ENCODE measurements at places on chromosomes 13 and 19.

- no peak overlapping the region for H3K27ac ChIP-seq
- no peak for DNase-seq
- no peak overlapping the region for H3K4me3 ChIP-seq
- H3K36me3 ChIP-seq: no peaks in the 10 kb centered on the region
- H3K27me3 ChIP-seq: peaks cover 9% of the 10 kb centered on the region
These were observed 88.5 kb upstream of the SIAH3 start for GRCh38 chr13:45940061-45940460.

DNA sequence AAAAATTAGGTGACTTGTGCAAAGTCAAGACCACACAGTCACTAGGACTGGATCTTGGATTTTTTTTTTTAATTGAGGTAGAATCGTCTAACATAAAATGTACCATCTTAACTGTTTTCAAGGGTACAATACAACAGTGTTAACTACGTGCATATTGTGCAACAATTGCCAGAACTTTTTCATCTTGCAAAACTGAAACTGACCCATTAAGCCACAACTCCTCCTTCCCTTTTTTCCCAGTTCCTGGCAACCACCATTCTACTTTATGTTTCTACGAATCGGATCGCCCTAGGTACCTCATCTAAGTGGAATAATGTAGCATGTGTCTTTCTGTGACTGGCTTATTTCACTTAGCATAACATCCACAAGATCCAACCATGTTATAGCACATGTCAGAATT is 37.5 kb upstream of the POMP start:
- no peak overlapping the region for H3K4me3 ChIP-seq
- DNase-seq: no peak
- no peak overlapping the region for H3K27ac ChIP-seq
- peaks cover 3% of the 10 kb centered on the region for H3K27me3 ChIP-seq
- H3K4me1 ChIP-seq: peaks cover 6% of the 10 kb centered on the region

DNA sequence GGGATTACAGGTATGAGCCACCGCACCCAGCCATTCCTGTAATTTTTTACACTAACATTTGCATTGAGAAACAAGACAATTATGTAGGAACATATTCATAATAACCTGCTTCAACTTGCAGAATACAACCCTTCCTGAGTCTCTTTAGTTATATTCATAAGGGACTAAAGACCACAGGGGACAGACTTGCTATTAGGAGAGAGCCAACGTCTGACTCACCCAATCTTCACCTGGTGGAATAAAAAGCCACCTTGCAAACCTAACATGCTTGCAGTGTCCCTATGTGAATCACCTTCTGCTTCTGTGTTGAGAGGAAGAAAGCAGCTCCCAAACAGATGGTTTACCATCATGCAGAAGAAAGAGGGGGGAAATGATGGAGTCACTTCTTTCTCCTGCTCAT is 456.1 kb downstream of the PCDH9 start:
- no peaks in the 10 kb centered on the region for H3K4me1 ChIP-seq
- no peaks in the 10 kb centered on the region for H3K36me3 ChIP-seq
- no peak overlapping the region for H3K4me3 ChIP-seq

DNA sequence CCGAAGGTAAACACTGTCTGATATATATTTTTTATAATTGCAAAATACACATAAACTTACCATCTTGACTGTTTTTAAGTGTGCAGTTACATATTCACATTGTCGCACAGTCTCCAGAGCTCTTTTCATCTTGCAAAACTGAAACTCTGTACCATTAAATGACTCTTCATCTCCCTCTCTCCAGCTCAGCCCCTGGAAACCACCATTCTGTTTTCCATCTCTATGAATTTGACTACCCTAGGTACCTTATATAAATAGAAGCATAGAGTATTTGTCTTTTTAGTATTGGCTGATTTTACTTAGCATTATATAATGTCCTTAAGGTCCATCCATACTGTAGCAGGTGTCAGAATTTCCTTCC is 45.8 kb downstream of the LRCH1 start:
- DNase-seq: no peak
- peaks cover 8% of the 10 kb centered on the region for H3K36me3 ChIP-seq
- peak overlapping the region; percentile 33 for H3K4me3 ChIP-seq
- H3K27me3 ChIP-seq: no peaks in the 10 kb centered on the region

GRCh38 chr19:47275791-47276461 is 1.2 kb downstream of the INAFM1 start:
- H3K27ac ChIP-seq: peak overlapping the region; percentile 54
- no peak for DNase-seq
- peaks cover 13% of the 10 kb centered on the region for H3K4me1 ChIP-seq
- H3K4me3 ChIP-seq: peak overlapping the region; percentile 66
- no peaks in the 10 kb centered on the region for H3K27me3 ChIP-seq

- DNase-seq: no peak
- peak overlapping the region; percentile 54 for H3K27ac ChIP-seq
- H3K4me1 ChIP-seq: peaks cover 27% of the 10 kb centered on the region
- peak overlapping the region; percentile 49 for H3K4me3 ChIP-seq
These were observed 4.5 kb downstream of the ABHD17A start for GRCh38 chr19:1880611-1881392.

DNA sequence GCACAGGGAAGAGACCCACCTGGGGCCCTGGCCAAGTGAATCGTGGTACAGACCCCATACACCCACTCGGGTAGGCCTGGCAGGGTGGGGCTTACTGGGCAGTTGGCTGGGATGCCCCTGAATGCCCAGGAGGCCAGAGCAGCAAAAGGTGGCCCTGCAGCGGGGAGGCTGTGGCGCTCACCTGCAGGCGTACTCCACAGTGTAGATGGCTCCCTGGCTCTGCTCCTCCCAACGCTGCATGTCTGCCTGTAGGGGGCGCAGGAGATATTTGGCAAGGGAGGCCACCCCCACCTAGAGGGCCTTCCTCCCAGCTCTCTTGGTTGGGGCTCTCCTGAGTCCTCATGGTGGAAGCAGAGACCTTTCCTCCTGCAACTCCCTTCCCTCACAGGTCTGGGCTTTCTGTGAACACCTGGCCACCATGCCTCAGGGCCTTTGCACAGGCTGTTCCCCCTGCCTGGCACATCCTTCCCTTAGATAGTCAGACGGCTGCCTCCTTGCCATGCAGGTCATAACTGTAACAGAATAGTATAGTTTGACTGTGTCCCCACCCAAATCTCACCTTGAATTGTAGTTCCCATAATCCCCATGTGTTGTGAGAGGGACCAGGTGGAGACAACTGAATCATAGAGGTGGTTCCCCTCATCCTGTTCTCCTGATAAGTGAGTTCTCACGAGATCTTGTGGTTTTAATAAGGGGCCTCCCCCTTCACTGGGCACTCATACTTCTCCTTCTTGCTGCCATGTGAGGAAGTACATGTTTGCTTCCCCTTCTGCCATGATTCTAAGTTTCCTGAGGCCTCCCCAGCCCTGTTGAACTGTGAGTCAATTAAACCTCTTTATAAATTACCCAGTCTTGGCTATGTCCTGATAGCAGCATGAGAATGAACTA is 5.9 kb downstream of the BORCS8 start:
- H3K27ac ChIP-seq: no peak overlapping the region
- peaks cover 17% of the 10 kb centered on the region for H3K4me1 ChIP-seq
- H3K4me3 ChIP-seq: no peak overlapping the region
- peaks cover 29% of the 10 kb centered on the region for H3K36me3 ChIP-seq
- H3K27me3 ChIP-seq: no peaks in the 10 kb centered on the region

DNA sequence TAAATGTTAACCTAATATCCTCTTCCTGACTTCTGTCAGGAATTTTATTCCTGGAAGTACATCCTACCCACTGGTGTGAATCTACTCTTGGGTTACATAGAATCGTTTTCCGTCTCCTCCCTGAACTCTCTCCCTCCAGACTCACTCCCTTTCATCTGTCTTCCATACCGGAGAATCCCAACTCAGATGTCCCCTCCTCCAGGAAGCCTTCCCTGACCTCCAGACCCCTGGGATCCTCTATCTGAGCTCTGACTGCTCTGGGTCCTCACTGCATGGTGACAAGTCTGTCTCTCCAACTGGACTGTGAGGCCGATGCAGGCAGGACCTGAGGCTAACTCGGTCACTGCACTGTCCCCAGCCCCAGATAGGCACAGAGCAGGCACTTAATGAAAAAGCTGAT is 24.6 kb downstream of the OPA3 start:
- peak overlapping the region; percentile 6 for H3K27ac ChIP-seq
- DNase-seq: no peak
- peaks cover 1% of the 10 kb centered on the region for H3K36me3 ChIP-seq
- no peak overlapping the region for H3K4me3 ChIP-seq
- no peaks in the 10 kb centered on the region for H3K27me3 ChIP-seq

GRCh38 chr19:42113641-42114348 is 18.5 kb downstream of the POU2F2 start:
- no peak for DNase-seq
- H3K36me3 ChIP-seq: peaks cover 15% of the 10 kb centered on the region
- peak overlapping the region; percentile 14 for H3K27ac ChIP-seq
- no peaks in the 10 kb centered on the region for H3K27me3 ChIP-seq
- peaks cover 24% of the 10 kb centered on the region for H3K4me1 ChIP-seq
- H3K4me3 ChIP-seq: no peak overlapping the region

DNA sequence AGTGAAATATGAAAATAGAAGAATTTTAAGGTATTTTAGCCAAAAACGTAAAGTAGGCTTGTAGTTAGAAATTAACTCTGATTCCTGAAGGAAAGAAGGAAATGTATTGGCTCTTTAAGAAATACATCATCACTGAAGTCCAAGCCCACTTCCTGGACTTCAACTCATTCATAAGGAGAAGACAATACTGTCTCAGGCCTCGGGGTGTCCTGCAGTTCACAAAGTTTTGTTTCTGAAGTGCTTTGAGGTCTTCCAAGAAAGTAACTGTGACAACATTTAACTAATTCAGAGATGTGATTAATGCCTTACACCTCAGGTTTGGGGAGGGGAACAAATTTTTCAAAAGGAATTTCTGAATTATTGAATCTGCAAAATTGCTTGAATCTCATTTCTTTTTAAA is 65.8 kb upstream of the STARD13 start:
- H3K36me3 ChIP-seq: no peaks in the 10 kb centered on the region
- H3K27me3 ChIP-seq: peaks cover 42% of the 10 kb centered on the region
- DNase-seq: no peak
- no peak overlapping the region for H3K27ac ChIP-seq

DNA sequence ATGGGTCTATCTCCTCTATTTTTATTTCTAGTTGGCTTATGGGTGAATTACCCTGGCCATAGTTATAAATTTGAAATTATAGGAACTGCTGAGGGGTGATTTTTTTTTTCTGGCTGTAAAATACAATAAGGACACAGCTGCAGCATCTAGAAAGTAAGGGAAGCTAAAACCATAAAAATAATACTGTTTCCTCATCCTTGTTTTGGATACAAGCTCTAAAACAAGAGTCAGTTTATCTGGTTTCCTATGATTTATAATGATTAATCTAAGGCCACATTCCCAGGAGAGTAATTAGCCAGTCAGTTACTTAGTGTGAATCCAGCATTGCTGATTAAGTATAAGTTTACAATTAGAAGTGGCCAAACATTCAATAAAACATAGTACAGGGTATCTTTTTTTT is 219.1 kb upstream of the NBEA start:
- no peak overlapping the region for H3K27ac ChIP-seq
- no peaks in the 10 kb centered on the region for H3K36me3 ChIP-seq
- H3K27me3 ChIP-seq: peaks cover 1% of the 10 kb centered on the region
- H3K4me1 ChIP-seq: no peaks in the 10 kb centered on the region
- DNase-seq: no peak

- peak; percentile 85 for DNase-seq
- H3K36me3 ChIP-seq: peaks cover 15% of the 10 kb centered on the region
- peak overlapping the region; percentile 90 for H3K27ac ChIP-seq
- peaks cover 46% of the 10 kb centered on the region for H3K4me1 ChIP-seq
- peak overlapping the region; percentile 86 for H3K4me3 ChIP-seq
These were observed 540 bp upstream of the ZFP36 start for GRCh38 chr19:39405958-39406655.

DNA sequence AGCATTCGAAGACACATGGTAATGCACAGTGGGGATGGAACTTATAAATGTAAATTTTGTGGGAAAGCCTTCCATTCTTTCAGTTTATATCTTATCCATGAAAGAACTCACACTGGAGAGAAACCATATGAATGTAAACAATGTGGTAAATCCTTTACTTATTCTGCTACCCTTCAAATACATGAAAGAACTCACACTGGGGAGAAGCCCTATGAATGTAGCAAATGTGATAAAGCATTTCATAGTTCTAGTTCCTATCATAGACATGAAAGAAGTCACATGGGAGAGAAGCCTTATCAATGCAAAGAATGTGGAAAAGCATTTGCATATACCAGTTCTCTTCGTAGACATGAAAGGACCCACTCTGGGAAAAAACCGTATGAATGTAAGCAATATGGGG is 16.2 kb upstream of the ZNF763 start:
- no peaks in the 10 kb centered on the region for H3K4me1 ChIP-seq
- no peak overlapping the region for H3K27ac ChIP-seq
- H3K36me3 ChIP-seq: peaks cover 94% of the 10 kb centered on the region
- no peaks in the 10 kb centered on the region for H3K27me3 ChIP-seq
- DNase-seq: no peak

- peaks cover 7% of the 10 kb centered on the region for H3K4me1 ChIP-seq
- no peak overlapping the region for H3K27ac ChIP-seq
- no peak for DNase-seq
- H3K4me3 ChIP-seq: no peak overlapping the region
- no peaks in the 10 kb centered on the region for H3K27me3 ChIP-seq
These were observed 7.5 kb upstream of the RBM26 start for GRCh38 chr13:79413521-79413920.

DNA sequence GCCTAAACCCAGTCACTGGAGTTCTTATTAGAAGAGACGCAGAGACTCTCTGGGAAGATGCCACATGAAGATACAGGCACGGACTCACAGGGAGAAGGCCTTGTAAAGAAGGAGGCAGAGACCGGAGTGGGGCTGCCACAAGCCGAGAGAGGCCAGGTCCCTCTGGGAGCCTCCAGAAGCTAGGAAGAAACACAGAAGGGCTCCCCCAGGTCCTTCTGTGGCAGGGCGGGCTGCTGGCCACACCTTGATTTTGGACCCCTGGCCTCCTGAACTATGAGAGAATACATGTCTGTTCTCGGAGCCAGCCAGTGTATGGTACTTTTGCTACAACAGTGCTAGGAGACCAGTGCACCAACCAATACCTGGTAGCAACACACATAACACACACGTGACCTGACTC is 140.1 kb upstream of the SPACA7 start:
- no peak overlapping the region for H3K27ac ChIP-seq
- H3K27me3 ChIP-seq: peaks cover 2% of the 10 kb centered on the region
- no peak overlapping the region for H3K4me3 ChIP-seq
- no peak for DNase-seq

DNA sequence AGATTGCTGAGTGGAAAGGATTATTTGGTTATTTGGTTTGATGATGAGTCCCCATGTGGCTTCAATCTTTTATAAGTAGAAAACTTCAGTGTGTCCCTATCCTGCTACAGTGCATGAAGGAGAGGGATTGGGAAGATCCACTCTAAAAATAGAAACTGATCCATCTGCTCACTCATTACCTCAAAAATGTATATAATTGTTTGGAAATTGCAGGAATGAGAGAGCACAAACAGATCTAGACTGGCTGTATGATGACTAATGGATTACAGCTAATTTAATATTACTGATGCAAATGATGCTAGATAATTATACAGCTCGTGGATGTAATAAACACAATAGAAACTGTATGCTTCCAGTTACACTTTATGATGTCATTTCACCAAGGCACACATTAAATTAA is 625.3 kb upstream of the PRR20A start:
- H3K27ac ChIP-seq: no peak overlapping the region
- H3K4me1 ChIP-seq: no peaks in the 10 kb centered on the region
- H3K27me3 ChIP-seq: no peaks in the 10 kb centered on the region
- H3K4me3 ChIP-seq: no peak overlapping the region
- DNase-seq: no peak

GRCh38 chr13:59442944-59443486 is 720.7 kb downstream of the DIAPH3 start:
- no peaks in the 10 kb centered on the region for H3K36me3 ChIP-seq
- no peak overlapping the region for H3K27ac ChIP-seq
- H3K4me1 ChIP-seq: peaks cover 12% of the 10 kb centered on the region

GRCh38 chr19:7534531-7535046 is 928 bp upstream of the PNPLA6 start:
- peaks cover 10% of the 10 kb centered on the region for H3K4me1 ChIP-seq
- H3K27ac ChIP-seq: peak overlapping the region; percentile 80
- H3K27me3 ChIP-seq: no peaks in the 10 kb centered on the region
- H3K36me3 ChIP-seq: peaks cover 13% of the 10 kb centered on the region

Measured in activated naive CD8-positive, alpha-beta T cell treated with anti-CD3 and anti-CD28 coated beads, Interleukin-2, amount 10 ng/mL, durations not matched to agents 7 days and 5 days (primary cell).